Karpas-422 (cell line): ENCODE measurements at places on chromosomes 4 and X. TPM values are rescaled to one million over a fixed set of nuclear protein-coding genes. Genes with fewer than 3 reads are reported as not detected.

Gene C4orf36
- total RNA-seq, result not detected in 2 replicates

Gene CD38
- 3.6 and 12.1 TPM in 2 replicates for total RNA-seq

Gene NR0B1
- not detected in 2 replicates for total RNA-seq

Gene MAMLD1
- 22.9 and 37.8 TPM in 2 replicates for total RNA-seq

Gene ADH7
- total RNA-seq, result not detected in 2 replicates

Gene STATH
- total RNA-seq, result not detected in 2 replicates

Gene COL25A1
- total RNA-seq, result 0.32 TPM in 1 of 2 replicates, not detected in the other

DNA sequence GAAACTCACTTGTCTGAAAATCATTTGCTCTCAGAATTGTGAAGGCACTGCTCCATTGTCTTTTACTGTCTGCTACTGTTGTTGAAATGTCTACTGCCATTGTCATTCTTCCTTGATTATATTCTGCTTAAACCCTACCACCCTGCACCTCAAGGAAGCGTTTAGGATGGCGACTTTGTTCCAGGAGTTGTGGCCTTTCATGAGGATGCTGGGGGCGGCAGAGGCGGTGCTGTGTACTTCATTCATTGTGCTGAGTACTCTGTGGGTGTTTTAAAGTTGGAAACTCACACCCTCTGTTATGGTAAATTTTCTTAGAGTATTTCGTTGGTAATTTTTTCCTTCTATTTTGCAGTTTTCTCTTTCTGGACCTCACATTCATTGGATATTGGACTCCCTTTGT lies 258.9 kb downstream of the TENM3 start:
- no peak overlapping the region for H3K27ac ChIP-seq
- no peak overlapping the region for H3K4me3 ChIP-seq
- H3K27me3 ChIP-seq, result no peaks in the 10 kb centered on the region
- H3K36me3 ChIP-seq, result no peaks in the 10 kb centered on the region
- DNase-seq, result no peak

GRCh38 chrX:136219893-136220292 lies 31.3 kb downstream of the MAP7D3 start:
- no peaks in the 10 kb centered on the region for H3K27me3 ChIP-seq
- no peaks in the 10 kb centered on the region for H3K4me1 ChIP-seq
- DNase-seq, result no peak
- H3K36me3 ChIP-seq, result peaks cover 8% of the 10 kb centered on the region; the same call in 1 of the 2 replicates
- no peak overlapping the region for H3K27ac ChIP-seq

DNA sequence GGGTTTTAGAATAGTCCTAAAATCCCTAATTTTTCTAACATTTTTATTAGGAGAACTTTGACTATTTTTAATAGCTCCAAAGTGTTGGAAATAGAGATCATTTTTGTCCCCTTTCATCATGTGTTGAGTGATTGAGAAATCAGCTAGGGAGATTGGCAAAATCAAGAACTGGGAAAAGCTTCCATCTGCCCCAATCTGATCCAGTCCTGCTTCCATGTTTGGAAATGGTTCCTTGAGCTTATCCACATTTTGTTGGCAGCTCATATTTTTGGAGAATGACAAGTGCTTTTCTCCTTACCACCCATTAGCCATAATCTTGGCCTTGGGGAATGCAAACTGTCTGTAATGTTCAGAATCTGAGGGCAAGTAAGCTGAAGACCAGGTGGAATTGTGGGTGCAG lies 73.9 kb downstream of the SYNPO2 start:
- DNase-seq, result no peak
- no peaks in the 10 kb centered on the region for H3K36me3 ChIP-seq
- no peaks in the 10 kb centered on the region for H3K4me1 ChIP-seq
- H3K27ac ChIP-seq, result no peak overlapping the region

- no peaks in the 10 kb centered on the region for H3K27me3 ChIP-seq
- no peak overlapping the region for H3K4me3 ChIP-seq
- no peaks in the 10 kb centered on the region for H3K4me1 ChIP-seq
- no peaks in the 10 kb centered on the region for H3K36me3 ChIP-seq
Observed at GRCh38 chr4:30840571-30840970, 120.4 kb downstream of the PCDH7 start.

DNA sequence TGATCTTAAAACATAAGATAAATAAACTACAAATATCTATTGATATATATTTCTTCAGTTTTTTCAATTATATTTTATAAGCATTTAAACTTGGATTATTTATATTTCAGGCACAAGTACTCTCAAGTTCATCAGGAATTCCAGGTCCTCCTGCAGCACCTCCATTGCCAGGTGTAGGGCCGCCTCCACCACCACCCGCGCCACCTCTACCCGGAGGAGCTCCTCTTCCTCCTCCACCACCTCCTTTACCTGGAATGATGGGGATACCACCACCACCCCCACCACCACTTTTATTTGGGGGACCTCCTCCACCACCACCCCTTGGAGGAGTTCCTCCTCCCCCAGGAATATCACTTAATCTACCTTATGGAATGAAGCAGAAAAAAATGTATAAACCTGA lies 74.0 kb downstream of the RPA4 start:
- H3K4me3 ChIP-seq, result no peak overlapping the region
- H3K27ac ChIP-seq, result no peak overlapping the region
- no peaks in the 10 kb centered on the region for H3K4me1 ChIP-seq
- no peaks in the 10 kb centered on the region for H3K36me3 ChIP-seq

DNA sequence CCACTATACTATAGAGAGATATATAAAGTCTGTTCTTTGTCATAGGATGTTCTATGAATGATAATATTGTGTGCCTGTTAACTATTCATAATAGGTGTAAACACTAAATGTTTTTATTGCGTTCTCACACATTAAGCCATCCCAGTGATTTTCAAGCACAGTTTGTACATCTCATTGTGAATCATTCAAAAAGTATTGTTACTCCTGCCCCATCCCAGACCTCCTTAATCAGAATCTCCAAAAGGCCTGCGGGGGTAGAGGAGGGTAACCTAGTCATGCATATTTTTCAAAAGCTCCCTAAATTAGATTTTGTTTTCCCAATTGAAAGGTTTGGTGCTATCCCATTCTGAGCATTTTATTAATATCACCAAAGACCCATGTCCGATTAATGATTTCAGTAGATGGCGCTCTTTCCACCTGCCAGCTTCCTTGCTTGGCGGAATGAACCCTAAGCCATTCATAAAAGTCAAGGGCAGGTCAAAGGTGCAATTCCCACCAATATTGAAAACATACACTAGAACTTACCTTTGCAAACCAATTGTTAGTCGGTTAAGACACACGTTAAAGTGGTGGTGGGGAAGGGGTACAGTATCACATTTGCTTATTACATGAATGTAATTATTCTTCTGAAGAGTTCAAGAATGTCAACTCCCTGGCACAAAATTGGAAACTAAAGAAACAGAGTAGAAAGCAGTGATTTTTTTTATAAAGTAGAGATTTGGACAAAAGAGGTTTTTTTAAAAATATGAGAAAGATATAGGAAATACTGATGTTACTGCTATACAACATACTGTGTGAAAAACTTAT lies 5.8 kb upstream of the TET2 start:
- no peaks in the 10 kb centered on the region for H3K27me3 ChIP-seq
- peak; percentile 79 for DNase-seq
- no peaks in the 10 kb centered on the region for H3K36me3 ChIP-seq
- peaks cover 8% of the 10 kb centered on the region for H3K4me1 ChIP-seq
- H3K4me3 ChIP-seq, result no peak overlapping the region

DNA sequence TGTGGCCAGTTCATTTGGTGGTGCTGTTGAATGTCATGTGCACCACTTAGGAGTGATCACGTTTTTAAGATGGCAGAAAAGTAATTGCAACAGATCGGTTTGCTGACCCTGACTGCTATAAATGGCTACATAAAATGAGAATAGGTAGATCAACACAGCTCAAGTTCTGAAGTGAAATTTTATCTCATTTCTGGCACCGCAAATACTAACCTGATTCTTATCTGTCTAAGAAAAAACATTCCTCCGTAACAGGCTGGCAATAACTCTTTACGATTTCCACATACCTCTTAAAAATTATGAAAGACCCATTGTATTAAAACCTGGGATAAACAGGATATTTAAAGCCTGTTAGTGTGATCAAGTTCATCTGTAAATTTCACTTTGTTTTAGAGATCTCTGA lies 387.5 kb downstream of the PDGFC start:
- H3K27ac ChIP-seq, result no peak overlapping the region
- DNase-seq, result peak; percentile 38
- H3K4me3 ChIP-seq, result no peak overlapping the region
- H3K4me1 ChIP-seq, result no peaks in the 10 kb centered on the region
- H3K36me3 ChIP-seq, result no peaks in the 10 kb centered on the region
- H3K27me3 ChIP-seq, result no peaks in the 10 kb centered on the region

- H3K27me3 ChIP-seq, result no peaks in the 10 kb centered on the region
- no peak for DNase-seq
- peaks cover 17% of the 10 kb centered on the region for H3K4me1 ChIP-seq
- H3K36me3 ChIP-seq, result no peaks in the 10 kb centered on the region
Observed at GRCh38 chrX:71111921-71112431, 599 bp upstream of the IL2RG start.

GRCh38 chrX:70496491-70496890 lies 51.9 kb downstream of the DLG3 start:
- no peak overlapping the region for H3K27ac ChIP-seq
- no peaks in the 10 kb centered on the region for H3K4me1 ChIP-seq
- H3K36me3 ChIP-seq, result no peaks in the 10 kb centered on the region
- no peaks in the 10 kb centered on the region for H3K27me3 ChIP-seq
- no peak for DNase-seq
- H3K4me3 ChIP-seq, result no peak overlapping the region

DNA sequence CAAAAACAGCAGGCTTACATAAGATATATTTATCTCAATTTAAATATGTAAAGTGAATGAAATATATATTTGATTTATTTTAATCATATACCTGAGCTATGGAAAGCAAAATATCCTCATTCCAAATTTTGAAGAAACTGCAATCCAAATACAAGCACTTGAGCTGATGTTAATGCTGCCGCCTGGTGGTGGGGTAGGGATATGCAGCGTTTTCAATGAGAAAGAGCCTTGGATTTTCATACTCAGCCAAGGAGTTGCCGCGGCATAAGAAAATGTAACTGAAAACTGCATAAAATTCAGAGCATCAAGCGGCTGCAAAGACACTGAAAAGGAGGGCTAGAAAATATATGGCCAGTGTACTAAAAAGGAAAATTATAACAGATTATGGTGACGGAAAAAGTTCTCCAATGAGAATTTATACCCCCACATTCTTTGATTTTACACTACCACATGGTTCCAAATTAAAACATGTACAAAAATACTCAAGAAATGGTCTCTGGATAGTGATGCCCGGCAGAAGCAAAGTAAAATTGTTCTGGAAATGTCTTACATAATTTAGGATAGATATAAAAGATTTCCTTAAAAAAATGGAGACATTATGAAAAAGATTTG lies 660.3 kb upstream of the PITX2 start:
- no peaks in the 10 kb centered on the region for H3K4me1 ChIP-seq
- no peaks in the 10 kb centered on the region for H3K27me3 ChIP-seq
- H3K27ac ChIP-seq, result no peak overlapping the region
- H3K36me3 ChIP-seq, result no peaks in the 10 kb centered on the region
- no peak overlapping the region for H3K4me3 ChIP-seq

GRCh38 chrX:57902633-57903032 lies 7.6 kb downstream of the ZXDA start:
- no peak overlapping the region for H3K27ac ChIP-seq
- peaks cover 7% of the 10 kb centered on the region; the same call in 1 of the 2 replicates for H3K36me3 ChIP-seq
- no peaks in the 10 kb centered on the region for H3K27me3 ChIP-seq
- DNase-seq, result peak; percentile 44
- H3K4me1 ChIP-seq, result peaks cover 13% of the 10 kb centered on the region

DNA sequence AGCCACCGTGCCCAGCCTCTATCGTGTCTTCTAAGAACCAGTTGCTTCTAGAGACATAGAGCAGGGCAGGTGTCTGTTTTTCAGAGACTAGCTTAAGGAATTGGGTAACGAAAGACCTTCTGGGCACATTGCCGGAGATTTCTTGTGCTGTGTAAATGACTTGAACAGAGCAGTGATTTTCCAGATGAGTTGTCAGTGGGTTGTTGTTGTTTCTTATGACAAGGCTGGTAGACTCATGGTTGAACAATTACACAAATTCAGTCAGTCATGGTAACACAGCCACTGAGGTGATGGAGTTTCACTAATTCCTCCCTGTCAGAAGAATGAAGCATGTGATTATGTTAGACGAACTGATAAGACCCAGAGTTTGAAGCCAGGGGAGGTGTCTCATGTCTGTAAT lies 20.5 kb upstream of the DDX3X start:
- DNase-seq, result no peak
- no peak overlapping the region for H3K4me3 ChIP-seq
- H3K4me1 ChIP-seq, result no peaks in the 10 kb centered on the region
- H3K36me3 ChIP-seq, result no peaks in the 10 kb centered on the region
- H3K27ac ChIP-seq, result no peak overlapping the region
- no peaks in the 10 kb centered on the region for H3K27me3 ChIP-seq

DNA sequence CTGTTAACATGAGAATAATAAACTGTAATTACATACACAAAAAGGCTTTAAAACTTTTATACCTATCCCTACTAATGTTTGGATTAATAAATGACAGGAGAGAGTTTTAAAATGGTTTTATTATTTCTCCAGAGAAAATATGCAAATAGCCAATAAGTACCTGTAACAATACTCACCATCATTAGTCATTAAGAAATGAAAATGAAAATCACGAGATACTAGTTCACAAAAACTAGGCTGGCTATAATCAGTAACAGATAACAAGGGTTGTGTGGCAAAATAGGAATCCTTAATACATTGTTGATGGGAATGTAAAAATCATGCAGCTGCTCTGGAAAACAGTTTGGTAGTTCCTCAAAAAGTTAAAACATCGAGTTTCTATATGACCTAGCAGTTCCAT lies 25.2 kb upstream of the AP1AR start:
- no peak for DNase-seq
- no peak overlapping the region for H3K27ac ChIP-seq
- H3K4me1 ChIP-seq, result peaks cover 21% of the 10 kb centered on the region
- no peak overlapping the region for H3K4me3 ChIP-seq

- no peak overlapping the region for H3K4me3 ChIP-seq
- no peaks in the 10 kb centered on the region for H3K36me3 ChIP-seq
- no peaks in the 10 kb centered on the region for H3K27me3 ChIP-seq
- no peaks in the 10 kb centered on the region for H3K4me1 ChIP-seq
- DNase-seq, result no peak
- no peak overlapping the region for H3K27ac ChIP-seq
Observed at GRCh38 chr4:54513204-54513603, 144.6 kb upstream of the KIT start.

- no peak overlapping the region for H3K4me3 ChIP-seq
- no peaks in the 10 kb centered on the region for H3K4me1 ChIP-seq
- H3K36me3 ChIP-seq, result no peaks in the 10 kb centered on the region
- H3K27ac ChIP-seq, result no peak overlapping the region
Observed at GRCh38 chr4:22607382-22607781, 85.4 kb upstream of the GBA3 start.

DNA sequence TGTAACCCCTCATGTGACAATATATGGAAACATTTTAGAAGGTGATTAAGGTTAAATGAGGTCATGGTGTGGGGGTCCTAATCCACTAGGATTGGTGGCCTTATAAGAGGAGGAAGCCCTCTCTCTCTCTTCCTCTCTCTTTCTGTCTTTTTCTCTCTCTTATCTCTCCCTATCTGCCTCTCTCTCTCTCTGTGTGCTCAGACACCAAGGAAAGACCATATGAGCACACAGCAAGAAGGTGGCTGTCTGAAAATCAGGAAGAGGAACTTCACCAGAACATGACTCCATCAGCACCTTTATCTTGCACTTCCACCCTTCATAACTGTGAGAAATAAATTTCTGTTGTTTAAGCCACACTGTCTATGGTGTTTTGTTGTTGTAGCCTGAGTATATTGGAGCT lies 1472.2 kb downstream of the PCDH7 start:
- H3K4me1 ChIP-seq, result no peaks in the 10 kb centered on the region
- H3K27me3 ChIP-seq, result no peaks in the 10 kb centered on the region
- H3K4me3 ChIP-seq, result no peak overlapping the region
- DNase-seq, result no peak
- H3K27ac ChIP-seq, result no peak overlapping the region
